Natural killer cell (primary cell): ENCODE measurements at places on chromosomes 5 and 9.

DNA sequence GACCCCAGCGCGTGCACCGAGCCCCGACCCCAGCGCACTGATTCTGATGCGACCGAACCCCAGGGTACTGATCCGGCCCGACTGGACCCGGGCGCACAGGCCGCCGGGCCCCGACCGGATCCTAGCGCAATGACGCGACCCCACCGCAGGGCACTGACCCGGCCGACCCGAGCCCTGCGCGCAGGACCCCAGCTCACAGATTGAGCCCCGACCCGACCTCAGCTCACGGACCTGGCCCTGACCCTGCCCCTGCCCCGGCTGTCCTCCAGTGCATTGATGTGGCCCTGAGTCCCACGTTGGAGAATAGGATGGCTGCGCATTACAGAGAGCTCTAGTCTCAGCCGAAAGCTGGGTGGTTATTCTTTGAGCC lies 438 bp downstream of the TRIP13 start:
- H3K4me1 ChIP-seq = peaks cover 23% of the 10 kb centered on the region
- no peaks in the 10 kb centered on the region for H3K27me3 ChIP-seq
- no peak overlapping the region for H3K27ac ChIP-seq
- peaks cover 17% of the 10 kb centered on the region for H3K36me3 ChIP-seq
- DNase-seq = no peak

DNA sequence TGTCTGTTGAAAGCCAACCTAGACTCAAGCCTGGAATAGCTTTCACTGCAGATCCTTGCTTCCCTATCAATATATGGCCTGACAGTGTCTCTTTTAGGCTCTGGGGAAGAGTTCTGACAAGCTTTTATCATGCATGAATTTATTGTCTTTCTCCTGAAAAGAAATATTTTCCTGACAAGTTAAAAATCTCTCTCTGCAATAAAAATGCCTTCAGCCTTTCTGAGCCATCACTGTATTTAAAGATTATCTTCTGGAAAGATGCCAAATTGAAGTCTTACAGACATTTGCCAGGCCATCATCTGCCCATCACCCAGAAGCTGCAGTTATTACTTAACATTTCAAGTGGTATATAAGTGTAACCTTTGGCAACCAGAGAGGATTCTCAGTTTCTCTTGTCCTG lies 88.1 kb upstream of the HTR1A start:
- no peaks in the 10 kb centered on the region for H3K27me3 ChIP-seq
- H3K36me3 ChIP-seq = no peaks in the 10 kb centered on the region
- H3K27ac ChIP-seq = no peak overlapping the region
- no peak for DNase-seq

GRCh38 chr5:109739741-109740728 lies 50.3 kb downstream of the MAN2A1 start:
- H3K27ac ChIP-seq = no peak overlapping the region
- no peaks in the 10 kb centered on the region for H3K27me3 ChIP-seq
- H3K4me3 ChIP-seq = no peak overlapping the region
- peaks cover 8% of the 10 kb centered on the region for H3K4me1 ChIP-seq
- H3K36me3 ChIP-seq = peaks cover 3% of the 10 kb centered on the region

- peaks cover 46% of the 10 kb centered on the region for H3K27me3 ChIP-seq
- no peak overlapping the region for H3K4me3 ChIP-seq
- peaks cover 19% of the 10 kb centered on the region for H3K4me1 ChIP-seq
- DNase-seq = no peak
- H3K36me3 ChIP-seq = no peaks in the 10 kb centered on the region
- no peak overlapping the region for H3K27ac ChIP-seq
Observed at GRCh38 chr9:126642839-126643238, 29.1 kb downstream of the LMX1B start.

DNA sequence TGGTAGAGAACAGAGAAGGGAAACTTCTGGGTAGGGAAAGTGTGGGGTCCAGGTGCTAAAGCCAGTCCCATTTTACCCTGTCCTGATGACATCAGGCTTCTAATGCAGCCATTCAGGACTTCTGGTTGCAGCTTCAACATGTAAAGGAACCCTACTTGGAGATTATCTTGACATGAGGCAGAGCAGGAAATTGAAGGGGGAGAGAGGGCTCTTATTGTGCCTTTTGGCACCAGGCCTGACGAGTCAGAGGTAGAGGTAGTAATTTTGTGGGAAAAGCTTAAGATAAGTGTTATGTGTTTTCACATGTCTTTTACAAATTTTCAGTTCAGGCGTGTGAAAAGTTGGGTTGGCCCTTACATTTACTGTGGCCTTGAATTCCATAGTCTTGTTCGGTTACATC lies 102.4 kb upstream of the APC start:
- no peak overlapping the region for H3K27ac ChIP-seq
- H3K36me3 ChIP-seq = no peaks in the 10 kb centered on the region
- DNase-seq = no peak
- H3K27me3 ChIP-seq = peaks cover 3% of the 10 kb centered on the region
- H3K4me3 ChIP-seq = no peak overlapping the region
- H3K4me1 ChIP-seq = no peaks in the 10 kb centered on the region

DNA sequence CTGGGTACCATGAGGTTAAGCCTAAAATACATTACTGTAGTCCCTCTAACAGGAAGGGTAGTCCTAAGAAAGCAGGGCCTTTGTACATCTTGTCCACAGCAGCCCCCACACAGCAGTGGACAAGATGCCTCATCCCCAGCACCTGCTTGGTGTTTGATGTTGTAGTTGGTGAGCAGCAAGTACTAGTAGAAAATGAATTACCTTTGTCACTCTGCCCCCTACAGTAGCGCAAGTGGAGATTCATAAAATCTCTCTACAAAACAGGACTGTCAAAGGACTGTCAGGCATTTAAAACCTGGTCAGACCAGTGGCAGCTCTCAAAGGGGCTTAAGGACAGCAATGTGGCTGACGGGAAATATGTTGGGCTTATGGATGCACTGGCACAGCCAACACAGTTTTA lies 122.5 kb downstream of the TMEM174 start:
- no peak overlapping the region for H3K27ac ChIP-seq
- H3K4me3 ChIP-seq = no peak overlapping the region
- no peaks in the 10 kb centered on the region for H3K36me3 ChIP-seq
